RKO (cell line): ENCODE measurements at places on chromosomes 2 and 18.

DNA sequence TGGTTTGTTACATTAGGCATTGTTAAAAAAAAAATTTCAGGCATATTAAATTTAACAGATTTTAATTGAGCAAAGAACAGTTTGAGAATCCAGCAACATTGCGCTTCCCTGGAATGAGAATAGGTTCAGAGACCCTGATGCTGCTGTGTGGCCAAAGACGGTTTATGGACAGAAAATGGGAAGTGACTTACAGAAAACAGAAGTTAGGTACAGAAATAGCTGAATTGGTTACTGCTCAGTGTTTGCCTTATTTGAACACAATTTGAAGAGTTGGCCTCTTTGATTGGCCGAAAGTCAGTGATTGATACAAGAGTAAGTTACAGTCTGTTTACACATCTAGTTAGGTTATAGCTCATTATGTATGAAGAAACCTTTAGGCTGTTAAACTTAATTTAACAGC, 6.0 kb upstream of the NEDD4L start:
- DNase-seq = no peak

DNA sequence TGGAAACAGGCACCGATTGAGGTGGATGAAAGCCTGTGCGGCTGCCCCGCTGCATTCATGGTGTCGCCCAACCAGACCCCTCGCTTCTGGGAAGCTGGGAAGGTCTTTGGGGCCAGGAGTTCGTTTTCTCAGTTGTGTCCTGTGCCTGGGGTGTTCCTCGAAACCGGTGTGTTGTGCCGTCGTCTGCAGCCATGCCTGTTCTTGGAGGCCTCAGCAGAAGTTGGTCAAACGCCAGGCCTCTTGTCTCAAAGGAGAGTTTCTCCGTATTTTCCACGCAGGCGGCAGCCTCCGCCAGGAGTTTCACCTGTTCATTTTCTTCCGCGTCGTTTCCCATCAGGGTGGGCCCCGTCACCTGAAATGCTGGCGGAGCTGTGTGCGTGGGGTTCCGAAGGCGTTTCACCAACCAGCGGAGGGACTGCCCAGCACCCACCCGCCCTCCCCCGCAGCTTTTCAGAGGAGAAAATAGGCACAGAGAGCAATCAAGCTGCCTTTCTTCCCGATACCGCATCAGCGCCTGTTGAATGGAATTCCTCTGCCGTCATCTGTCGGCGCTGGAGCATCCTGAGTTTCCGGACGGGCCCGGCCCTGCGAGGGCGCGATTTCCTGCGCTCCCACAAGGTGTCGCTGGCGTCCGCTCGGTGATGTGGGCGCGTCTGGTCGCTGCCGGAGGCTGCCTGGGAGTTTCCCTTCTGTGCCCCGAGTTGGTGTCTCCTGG, 17.0 kb upstream of the NFATC1 start:
- no peak for DNase-seq

DNA sequence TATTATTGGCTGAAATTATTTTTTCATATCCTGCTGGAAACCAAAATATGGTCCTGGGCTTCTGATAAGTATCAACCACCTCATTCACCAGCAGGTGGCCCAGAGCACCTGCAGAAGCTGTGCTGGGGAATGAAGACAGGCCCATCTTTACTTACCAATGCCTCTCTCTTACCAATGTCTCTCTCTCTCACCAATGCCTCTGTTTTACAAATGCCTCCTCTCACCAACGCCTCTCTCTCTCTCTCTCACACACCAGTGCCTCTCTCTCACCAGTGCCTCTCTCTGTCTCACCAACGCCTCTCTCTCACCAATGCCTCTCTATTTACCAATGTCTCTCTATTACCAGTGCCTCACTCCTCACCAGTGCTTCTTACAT, 2.3 kb upstream of the MAL start:
- DNase-seq = no peak

DNA sequence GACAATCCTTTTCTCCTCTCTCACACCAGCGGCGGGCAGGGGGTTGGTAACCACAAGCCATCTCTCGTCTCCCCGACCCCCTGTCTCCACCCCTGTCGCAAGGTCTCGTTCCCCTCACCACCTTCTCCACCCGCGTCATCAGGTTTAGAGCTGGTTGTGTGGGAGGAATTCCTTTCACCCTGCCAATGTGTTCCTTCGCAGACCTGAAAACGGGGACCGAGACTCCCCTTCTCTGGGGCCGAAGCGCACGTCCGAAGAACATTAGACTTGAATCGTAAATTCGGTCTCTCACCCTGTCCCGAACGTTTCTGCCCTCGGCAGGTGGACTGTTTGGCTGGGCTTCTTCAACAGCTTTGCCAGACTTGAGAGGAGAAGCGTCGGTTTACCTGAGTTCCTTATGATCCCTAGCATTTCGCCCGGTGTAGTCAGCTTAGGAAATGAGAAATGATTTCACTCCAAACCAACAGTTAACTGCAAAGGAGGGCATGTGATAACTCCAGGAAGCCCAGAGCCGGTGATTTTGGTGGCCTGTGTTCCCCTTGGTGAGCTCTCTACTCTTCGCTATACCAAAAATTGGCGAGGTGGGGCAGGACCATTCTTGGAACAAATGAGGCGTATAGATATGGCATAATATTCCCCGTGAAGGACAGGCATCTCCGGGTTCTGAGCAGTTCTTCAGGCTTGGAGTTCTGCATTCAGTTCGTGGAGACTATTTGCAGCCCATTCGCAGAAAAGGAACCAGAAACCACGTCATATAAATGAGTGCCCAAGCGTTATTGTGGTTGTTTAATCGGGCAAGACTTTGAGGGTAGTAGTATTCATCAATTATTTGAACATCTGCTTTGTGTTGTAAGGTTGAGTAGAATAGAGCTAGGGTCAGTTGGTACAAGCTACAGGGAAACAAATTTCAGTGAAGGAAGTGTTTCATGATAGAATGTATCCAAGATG, 694 bp downstream of the CFAP36 start:
- DNase-seq = peak; percentile 59

- DNase-seq = no peak
Measured at GRCh38 chr2:12547566-12548170, 169.1 kb upstream of the TRIB2 start.

DNA sequence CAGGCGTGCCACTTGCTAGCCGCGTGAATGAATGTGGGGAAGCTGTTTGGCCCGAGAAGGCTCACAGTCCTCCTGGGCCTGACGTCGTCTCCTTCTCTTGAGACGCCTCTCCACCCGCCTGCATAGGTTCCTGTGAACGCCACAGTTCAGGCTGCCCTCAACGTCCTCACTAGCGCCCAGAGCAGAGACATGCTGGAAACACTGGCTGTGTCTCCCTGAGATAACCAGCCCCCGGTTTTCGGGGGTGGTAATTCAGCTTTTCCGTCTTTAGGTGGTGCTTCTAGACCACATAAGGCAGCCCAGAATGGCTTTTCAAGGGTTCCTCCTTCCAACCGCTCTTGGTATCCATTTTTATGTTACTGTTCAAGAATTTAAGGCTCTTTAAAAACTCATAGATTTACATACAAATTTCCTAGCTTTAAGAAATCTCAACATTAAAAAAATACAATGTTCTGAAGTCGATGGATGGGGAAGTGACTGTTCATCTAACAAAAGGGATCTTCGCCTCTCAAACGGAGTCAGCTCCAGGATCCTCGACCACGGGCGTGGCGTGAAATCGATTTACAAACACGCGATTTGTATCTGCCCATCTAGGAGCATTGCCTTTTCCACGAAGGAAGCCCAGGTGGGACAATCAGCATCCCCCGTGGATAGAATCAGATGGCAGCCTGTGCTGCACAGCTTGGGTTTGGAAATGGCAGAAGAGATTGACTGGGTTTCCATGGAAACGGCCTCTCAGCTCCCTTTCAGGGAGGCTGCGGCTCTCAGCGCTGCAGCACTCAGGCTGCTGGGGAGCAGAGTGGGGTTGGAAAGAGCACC, 110.6 kb upstream of the PXDN start:
- no peak for DNase-seq

GRCh38 chr2:165794536-165794928, 485 bp upstream of the GALNT3 start:
- DNase-seq = no peak

DNA sequence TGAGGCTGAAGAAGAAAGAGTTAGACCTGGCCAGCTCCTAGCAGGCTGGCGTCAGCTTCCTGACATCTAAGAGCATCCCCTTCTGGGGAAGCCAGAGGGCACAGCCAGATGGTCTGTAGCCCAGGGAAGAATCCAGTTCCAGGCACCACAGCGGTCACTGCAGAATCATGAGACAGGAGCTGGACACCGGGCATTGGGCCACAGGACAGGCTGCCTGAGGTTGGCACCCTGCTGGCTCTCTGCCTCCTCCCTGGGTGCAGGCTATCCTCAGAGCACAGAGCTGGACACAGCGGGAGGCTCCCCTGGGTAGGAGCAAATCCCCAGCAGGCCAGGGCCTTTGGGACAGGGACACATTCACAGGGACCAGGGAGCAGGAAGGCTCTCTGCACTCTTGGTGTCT, 19.8 kb upstream of the ATOH8 start:
- no peak for DNase-seq

DNA sequence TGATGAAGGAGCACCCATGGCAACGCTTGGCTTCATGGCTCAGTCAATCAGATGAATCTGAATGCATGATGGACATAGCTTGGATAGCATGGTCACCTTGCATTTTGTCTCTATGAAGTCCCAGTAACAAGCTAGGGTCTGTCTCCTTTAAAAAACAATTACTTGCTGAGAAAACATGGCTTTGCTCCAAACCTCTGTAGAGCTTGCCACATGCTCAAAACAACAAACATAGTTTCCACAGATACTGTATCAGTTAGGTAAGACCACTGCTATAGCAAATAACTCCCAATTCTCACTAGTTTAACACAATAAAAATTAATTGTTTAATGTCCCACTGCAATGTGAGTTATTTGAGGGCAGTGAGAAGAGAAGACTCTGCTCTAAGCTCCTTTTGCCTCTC, 401.0 kb downstream of the IRS1 start:
- DNase-seq = no peak

DNA sequence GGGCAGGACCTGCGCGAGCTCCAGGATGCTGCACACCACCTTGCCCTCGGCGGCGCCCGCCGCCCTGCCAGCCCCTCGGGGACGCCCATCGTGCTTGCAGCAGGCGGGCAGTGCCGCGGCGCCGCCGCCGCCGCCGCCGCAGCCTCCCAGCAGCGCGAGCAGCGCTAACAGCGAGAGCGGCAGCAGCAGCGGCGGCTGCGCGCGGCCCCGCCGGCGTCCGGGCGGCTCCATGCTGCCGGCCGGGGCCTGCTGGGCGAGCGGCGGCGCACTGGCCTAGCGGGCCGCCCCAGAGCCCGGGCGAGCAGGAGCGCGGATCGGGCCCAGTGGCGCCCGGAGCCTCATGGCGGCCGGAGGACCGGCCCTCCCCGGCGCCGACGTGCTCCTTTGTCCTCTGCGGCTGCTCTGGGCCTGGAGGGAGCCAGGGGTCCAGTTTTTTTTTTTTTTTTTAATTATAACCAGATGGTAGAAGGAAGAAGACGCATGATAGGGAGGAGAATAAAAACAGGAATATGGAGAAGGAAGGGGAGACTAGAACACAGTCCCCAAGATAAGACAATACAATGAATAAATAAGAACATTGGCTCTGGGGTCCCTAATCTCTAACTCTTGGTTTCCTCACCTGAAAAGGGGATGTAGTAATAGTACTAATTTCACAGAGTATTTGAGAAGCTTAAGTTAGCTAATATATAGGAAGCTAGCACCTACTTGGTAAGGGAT, 17.1 kb upstream of the ANKRD62 start:
- DNase-seq = peak; percentile 16

DNA sequence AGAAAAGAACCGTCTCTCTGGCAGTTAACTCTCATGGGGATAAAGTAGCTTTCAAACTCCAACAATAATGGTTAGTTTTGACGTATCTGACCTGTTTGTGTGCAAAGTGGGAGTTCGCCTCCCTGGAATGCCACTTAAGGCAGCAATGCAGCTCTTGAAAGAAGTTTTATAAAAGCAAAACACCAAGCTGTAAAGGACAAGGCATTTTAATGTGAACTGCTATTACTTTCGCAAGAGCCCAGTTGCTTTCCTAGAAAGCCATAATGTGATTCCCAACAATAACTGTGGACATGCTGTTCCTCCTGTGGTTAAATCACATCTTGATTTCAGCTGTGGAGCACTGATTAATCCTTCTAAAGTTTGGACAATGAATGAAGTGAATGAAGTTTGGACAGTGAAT, 303.7 kb downstream of the PTPRM start:
- DNase-seq = no peak

DNA sequence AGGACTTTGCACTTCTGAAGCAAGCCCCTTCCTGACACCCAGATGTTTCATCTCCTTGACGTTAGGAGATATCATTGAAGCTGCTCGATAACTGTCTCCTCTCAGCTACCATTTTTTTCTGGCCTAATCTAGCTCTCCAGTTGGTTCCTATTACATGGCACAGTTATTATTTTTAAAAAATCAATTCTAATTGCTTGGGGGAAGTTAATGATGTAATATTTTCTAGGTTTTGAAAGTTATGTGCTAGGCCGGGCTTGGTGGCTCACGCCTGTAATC, 22.5 kb upstream of the RAB31 start:
- DNase-seq = no peak

- no peak for DNase-seq
Measured at GRCh38 chr2:140247451-140248195, 1467.4 kb upstream of the NXPH2 start.

DNA sequence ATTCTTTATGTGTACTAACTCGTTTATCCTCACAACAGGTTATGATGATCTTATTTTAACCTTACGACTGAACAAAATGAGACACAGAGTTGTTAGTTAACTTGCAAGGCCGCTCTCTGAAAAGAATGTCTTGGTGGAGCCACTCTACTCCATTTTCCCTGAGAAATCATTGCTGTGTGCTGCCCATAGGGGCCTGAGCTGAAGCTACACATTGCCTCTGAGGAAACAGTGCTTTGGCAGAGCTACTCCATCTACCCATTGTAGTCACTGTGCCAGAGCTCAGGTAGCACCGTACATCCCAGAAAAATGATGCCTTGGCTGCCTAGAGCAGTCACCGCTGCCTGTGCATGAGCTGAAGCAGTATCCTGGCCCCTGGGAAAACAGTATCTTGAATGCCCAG, 61.6 kb downstream of the GULP1 start:
- no peak for DNase-seq

- peak; percentile 35 for DNase-seq
Measured at GRCh38 chr2:196597531-196597930, 42.0 kb upstream of the CCDC150 start.

- DNase-seq = no peak
Measured at GRCh38 chr2:215797676-215798075, 215.7 kb downstream of the MREG start.

- DNase-seq = no peak
Measured at GRCh38 chr2:232141591-232141990, 180.1 kb downstream of the DIS3L2 start.

GRCh38 chr18:28152754-28153153, 24.2 kb downstream of the CDH2 start:
- DNase-seq = no peak

DNA sequence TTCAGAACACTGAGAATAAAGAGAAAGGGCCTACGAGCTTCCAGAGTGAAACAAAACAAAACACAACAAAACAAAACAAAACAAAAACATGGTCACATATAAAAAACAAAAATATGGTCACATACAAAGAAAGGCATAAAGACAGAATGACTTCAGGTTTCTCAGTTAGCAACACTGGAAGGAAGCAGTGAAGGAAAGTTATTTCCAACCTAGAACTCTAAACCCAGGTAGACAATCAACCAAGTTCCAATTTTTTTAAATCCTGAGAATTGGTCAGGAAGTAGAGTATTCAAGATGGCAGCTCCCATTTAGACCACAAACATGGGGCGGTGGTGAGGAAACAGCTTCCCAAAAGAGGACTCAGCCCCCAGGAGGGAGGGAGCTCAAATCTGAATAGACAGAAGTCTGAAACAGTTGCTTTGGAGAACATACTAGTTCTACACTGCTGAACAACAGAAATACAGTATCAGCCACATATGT, 9.1 kb downstream of the DRC1 start:
- DNase-seq = no peak

- no peak for DNase-seq
Measured at GRCh38 chr2:37005118-37005868, 39.0 kb upstream of the STRN start.
